ENCODE measurements at places on chromosomes 5 and 9.

- no peak for DNase-seq
Measured at GRCh38 chr9:27847818-27848217, 274.5 kb upstream of the C9orf72 start.

GRCh38 chr9:99445371-99445891 lies 223.3 kb downstream of the SEC61B start:
- DNase-seq: no peak

- DNase-seq: no peak
Measured at GRCh38 chr9:120561709-120562108, 18.3 kb downstream of the CDK5RAP2 start.

DNA sequence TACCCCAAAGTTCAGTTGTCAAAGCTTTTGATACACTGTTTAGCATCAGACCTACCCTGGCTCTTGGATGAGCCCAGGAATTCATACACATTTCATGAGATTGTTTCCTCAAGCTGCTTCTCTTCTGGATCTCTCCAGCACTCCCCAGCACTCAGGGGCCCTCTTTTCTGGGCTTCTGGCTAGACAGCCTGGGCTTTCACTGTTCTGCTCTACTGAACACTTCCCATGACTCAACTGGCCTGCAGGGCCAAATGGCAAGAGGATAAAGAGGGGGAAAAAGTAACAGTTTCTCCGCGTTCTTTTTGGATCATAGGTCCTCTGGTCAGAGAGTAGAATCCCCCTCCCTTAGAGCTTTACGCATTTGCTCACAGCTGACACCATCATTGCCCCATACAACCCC lies 20.9 kb upstream of the LURAP1L start:
- no peak for DNase-seq

DNA sequence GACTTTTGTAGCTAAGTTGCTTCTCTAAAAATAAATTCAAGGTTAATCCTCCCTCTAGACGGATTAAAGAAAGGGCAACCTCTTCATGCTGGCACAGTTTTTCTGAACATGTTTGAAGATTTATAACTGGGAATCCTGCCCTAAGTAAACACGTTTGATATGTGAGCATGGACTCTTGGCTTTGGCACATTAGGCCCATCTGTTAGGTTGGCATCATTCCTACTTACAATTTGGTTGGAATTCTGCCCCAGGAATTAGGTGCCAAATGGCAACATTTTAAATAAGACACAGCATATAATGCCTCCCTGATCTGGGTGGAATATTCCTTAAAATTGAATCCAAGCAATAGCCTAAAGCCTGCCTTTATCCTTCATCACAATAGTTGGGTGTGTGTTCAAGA lies 372.3 kb upstream of the CDH18 start:
- no peak for DNase-seq

GRCh38 chr5:72611118-72611730 lies 104.0 kb upstream of the ZNF366 start:
- peak; percentile 20 for DNase-seq

GRCh38 chr9:73667749-73668148 lies 516.1 kb downstream of the ANXA1 start:
- no peak for DNase-seq

- DNase-seq: no peak
Measured at GRCh38 chr5:155052532-155052931, 39.0 kb downstream of the KIF4B start.

DNA sequence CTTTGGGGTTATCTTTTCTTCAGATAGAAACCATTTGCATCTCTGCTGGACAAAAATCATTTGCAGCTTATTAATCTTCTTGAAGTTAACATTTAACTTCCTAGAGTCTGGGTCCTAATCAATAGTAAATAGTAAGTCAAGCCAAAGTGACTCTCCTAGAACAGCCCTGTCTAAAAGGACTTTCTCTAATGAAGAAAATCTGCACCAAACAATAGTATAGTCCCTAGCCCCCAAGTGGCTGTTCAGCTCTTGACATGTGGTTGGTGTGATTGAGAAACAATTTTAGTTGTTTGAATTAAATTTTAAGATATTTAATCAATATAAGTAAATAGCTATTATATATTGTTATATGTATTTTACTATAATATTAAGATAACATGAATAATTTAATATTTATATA lies 64.6 kb upstream of the SHB start:
- DNase-seq: no peak

DNA sequence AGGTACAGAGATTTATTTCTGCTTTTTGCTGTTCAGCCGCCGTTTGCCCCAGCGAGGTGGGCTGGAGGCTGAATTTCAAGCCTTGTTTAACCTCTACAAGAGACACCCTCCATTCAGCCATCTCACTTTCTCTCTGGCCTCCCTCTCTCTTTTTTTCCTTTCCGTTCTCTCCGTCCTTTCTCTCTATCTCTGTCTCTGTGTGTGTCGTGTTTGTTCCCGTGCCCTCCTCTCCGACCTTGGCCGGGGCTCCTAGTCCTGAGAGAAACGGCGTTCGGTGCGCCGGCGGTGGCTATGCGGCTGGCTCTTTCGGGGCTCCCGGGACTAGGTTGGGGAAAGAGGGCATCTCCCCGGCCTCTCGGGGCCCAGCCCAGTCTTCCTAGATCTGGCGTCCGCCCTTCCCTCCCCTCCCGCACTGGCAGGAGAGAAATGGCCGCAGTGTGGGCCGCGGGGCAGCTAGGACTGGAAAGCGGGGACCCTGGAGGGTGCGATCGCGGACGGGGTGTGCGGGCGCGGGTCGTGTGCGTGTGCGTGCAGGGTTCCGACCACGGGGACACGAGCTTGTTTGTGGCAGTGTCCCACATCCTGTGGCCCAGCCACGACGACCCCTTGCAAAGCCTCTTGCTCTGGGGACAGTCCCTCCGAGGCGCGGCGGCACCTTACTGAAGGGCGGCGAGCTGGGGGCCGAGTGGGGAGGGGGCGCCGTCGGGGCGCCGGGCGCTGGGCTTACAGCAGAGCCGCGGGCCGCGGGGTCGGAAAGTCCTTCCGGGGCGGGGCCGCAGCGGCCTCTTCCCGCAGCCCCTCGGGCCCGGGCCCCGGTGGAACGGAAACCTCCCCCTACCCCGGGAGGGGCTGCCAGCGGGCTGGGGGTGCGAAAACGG lies 5.7 kb downstream of the LHX2 start:
- DNase-seq: no peak

DNA sequence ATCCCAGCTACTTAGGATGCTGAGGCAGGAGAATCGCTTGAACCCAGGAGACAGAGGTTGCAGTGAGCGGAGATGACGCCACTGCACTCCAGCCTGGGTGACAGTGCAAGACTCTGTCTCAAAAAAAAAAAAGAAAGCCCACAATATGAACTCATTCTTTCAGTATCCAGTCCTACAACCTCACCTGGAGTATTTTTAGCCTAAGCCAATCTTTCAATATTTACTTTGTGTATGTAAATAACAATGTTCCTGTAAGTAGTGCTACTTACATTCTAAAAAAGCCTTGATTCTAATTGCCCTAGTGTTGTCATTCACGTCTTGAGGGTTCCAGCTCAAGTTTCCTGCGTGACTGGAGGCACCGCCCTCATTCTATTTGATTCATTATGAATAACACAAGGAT lies 62.0 kb downstream of the BHMT start:
- DNase-seq: no peak

- DNase-seq: no peak
Measured at GRCh38 chr5:116834796-116835515, 260.3 kb upstream of the SEMA6A start.

DNA sequence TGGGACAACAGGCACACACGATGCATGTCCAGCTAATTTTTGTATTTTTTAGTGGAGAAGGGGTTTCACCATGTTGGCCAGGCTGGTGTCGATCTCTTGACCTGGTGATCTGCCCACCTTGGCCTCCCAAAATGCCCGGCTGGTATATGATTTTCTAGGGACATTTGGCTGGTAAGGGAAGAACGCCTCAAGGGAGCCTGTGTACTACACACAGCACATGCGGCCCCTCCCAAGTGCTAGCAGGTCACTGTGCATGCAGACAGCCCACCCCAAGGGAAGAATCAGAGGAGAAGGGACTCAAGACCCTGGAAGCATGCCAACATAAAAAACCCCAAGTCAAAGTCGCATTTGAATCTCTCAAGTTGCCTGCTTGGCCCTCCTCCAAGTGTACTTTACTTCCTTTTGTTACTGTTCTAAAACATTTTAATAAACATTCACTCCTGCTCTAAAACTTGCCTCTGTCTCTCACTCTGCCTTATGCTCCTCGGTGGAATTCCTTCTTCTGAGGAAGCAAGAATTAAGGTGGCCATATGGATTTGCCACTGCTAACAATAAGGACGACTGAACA lies 24.3 kb upstream of the OTULINL start:
- no peak for DNase-seq

- DNase-seq: no peak
Measured at GRCh38 chr9:129273941-129274684, 96.1 kb upstream of the IER5L start.

- peak; percentile 10 for DNase-seq
Measured at GRCh38 chr5:135034236-135034962, 371 bp upstream of the PITX1 start.

- DNase-seq: no peak
Measured at GRCh38 chr5:112161392-112161748, 257.7 kb downstream of the EPB41L4A start.
